Kidney epithelial cell (primary cell): ENCODE measurements at places on chromosomes 1 and 21. TPM values are rescaled to one million over a fixed set of nuclear protein-coding genes. Genes with fewer than 3 reads are reported as not detected.

- no peak for DNase-seq
Measured at GRCh38 chr1:155940993-155941844, at the start of gene RXFP4. Gene RXFP4 (plus strand): TSS chr1:155941638. CDS start chr1:155941710, 72 bp downstream.

- DNase-seq: no peak
Measured at GRCh38 chr1:89697383-89697782, 64.5 kb downstream of the LRRC8C start.

GRCh38 chr1:21114431-21114830, 62.3 kb downstream of the EIF4G3 start:
- DNase-seq: no peak

DNA sequence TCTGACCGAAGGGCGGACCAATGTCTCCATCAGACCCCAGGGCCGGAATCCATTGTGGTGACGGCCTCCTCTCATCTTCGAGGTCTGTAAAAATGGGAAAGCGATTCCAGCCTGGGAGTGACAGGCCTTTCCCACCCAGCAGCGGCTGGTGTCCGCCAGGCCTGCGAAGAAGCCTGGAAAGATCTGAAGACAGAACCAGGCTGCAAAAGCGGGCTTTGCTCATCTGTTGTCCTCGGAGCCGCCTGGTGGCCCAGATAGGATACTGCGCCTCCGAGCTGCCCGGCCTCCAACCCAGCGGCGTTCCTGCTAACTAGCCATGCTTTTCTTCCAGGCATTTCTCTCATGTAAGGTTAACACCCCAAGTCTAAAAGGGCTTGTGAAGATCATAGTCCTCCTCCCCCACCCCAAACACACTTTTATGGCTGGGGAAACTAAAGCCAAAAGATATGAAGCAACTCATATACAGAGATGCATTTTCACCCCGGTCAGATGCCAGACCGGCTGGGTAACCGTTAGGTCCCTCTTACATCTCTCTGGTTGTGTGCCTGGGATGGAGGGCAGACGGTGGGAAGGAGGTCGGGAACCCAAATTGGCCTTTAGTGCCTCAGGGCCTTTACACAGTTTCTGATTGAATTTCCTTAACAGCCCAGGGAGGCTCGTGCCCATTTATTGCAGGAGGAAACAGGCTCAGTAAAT, 1.9 kb upstream of the DHRS3 start:
- DNase-seq: peak; percentile 50

DNA sequence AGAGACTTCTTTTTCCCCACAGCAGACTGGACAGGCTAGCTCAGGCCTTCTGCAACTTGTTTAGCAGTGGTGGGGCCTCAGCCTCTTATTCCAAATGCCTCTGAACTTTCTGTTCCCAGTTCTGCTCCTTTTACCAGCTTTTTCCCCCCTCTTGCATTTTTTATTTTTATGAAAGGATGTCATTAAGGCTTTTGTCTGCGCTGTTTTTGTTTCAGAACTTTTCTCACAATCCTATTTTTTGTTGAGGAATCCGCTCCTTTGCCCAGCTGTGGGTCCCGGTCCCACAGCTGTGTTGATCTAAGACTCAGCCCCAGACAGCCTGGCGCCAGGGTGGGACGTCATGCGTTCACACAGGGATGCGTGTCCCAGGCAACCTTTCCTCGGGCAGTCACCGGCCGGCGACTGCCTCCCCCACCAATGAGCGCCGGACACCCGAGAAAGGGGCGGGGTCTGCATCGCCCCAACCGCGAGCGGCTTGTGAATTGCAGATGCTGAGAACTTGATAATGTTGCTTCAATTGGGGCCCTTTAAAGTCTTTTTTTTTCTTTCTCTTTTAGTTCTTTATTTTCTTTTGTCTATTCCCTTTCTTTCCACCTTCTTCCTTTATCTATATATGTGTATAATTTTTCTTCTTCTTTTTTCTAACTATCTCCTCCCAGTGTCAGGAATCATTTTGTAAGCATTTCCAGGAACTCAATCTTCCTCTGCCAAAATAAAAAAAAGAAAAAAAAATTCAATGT, 3.0 kb upstream of the ID3 start:
- peak; percentile 84 for DNase-seq

DNA sequence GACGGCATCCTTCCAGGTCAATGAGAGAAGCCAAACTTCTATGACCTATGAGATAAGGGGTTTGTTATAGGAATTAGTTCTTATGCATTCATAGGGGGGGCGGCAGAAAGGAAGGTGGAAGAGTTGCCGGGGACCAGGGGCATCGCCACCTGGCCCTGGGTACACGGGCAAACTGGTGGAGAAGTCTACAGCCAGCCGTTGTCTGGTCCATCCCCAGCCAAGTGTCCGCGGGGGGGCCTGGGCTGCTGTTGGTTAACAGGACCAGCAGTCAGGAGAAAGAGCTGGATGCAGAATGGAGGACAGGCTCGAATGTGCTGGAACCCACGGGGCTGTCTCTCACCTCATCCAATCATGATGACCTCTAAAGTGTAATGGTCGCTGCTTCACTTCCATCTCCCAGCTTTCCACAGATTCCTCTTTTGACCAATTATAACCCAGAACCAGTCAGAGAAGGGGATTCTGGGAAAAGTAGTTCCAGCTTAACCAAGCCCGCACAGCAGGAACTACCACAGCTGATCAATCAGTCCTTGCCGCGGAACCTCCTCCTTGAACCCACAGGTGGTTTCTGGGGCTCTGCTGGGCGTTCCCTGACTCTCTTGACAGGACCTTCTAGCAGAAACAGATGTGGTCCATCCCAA, 17.8 kb downstream of the TMEM51 start:
- no peak for DNase-seq

- no peak for DNase-seq
Measured at GRCh38 chr1:30687886-30688285, 35.5 kb downstream of the MATN1 start.

DNA sequence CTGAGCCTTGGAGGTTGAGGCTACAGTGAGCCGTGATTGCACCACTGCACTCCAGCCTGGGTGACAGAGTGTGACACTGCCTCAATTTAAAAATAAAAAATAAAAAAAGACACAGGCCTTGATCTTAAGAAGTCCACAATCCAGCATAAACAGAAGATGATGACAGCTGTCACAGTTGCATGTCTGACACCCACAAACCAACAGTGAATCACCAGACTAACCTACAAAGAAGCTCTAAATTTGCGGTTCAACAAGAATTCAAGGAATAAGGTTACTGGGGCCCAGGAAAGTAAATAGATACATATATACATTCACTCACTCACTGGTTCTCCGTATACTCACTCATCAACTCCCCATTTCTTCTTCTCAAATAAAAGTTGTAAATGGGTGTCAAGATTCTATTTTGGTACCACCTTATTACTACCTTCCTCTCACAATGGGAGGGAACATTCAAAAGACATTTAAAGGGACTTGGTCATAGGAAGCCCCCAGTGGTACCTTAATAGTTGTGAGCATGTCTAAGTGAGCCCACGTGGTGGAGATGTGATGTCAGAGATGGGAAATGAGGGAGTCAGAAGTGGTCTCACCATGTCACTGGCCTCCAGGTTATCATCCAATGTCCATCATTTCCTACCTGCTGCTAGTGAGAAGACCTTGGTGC, 66.9 kb upstream of the PRDX6 start:
- DNase-seq: no peak

DNA sequence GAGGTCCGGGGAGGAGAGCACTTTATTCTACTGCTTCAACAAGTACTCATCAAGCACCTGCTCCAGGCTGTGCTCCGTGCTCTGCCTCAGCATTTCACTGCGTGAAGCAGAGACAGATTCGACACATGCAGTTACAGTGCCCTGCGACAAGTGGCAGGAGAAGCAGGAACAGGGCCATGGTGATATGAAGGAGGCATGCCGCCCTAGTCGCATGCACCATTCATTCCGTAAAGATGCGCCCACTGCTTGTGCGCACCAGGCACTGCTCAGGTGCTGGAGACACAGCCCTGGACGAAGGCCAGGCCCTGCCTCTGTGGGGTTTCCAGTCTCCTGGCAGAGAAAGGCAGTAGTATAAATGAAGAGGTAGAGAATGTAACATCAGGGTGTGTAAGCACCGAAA, 206.6 kb downstream of the HIVEP3 start:
- DNase-seq: no peak

GRCh38 chr1:28437924-28438699, 67.7 kb upstream of the RCC1 start:
- DNase-seq: peak; percentile 95

DNA sequence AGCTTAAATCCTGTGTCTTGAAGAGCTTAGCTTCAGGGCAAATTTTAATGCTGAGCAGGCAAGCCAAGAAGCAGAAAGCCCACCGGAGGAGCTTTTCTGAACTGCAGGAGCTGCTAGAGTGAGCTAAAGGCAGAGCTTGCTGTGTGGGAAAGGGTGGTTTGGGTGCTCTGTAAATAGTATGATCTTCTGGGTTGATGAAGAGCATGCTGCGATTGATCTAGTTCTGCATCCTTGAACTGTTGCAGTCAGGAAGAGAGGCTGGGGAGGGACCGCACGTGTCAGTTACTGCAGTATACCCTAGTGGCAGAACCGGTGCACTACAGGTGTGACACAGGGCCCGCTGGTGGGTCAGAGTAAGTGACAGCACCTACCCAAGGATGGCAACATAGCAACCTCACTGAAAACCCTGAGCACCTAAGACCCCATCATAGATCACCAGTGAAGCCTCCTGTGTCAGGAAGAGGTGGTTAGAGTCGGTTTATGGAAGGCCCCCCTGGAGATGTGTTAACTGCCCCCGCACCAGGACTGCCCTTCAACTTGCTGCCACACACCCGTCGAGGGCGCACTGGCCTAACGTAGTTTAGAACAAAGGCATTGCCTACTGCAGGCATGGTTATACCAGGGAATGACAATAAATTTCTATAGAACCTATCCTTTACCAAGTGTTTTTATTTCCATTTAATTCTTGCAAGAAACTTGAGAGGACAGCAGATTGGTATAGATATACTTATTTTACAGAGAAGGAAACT, 146.0 kb upstream of the KIAA0040 start:
- no peak for DNase-seq

GRCh38 chr21:36606983-36607325, 92.0 kb upstream of the SIM2 start:
- DNase-seq: no peak

DNA sequence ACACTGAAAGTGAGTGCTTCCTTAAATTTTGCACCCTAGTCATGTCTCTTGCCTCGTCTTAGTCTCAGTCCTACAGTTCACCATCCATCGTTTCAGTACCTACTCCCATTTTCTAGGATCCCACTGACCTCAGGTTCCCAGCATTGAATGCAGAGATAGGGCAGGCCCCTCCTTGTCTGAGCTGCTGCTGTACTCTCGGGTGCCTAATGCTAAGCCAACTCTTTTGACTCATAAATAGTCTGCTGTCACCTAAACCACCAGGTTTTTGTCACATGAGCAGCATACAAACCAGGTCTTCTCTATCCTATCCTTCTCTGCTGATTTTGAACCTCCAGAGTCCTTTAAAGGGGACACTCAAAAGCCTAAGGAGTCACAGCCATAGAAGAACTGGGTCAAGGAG, 3.0 kb downstream of the ARHGAP30 start:
- DNase-seq: no peak

GRCh38 chr1:86272083-86272482, 115.5 kb upstream of the COL24A1 start:
- DNase-seq: no peak

DNA sequence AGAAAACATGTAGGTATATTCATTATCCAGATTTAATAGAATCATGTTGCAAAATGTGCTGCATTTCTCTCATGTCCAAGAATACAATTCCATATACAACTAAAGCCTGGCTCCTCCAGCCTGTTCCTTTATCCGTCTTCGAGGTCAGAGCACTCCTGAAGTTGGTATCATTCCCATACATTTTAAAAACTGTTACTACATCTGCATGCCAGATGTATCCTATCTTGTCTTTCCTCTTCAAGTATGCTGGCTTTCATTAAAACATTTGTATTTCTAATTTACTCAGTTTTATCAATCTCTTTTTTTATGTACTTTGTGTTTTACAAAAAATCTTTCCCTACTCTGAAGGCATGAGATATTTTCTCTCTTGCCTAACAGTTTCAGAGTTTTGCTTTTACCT, 536.6 kb upstream of the USP24 start:
- no peak for DNase-seq

DNA sequence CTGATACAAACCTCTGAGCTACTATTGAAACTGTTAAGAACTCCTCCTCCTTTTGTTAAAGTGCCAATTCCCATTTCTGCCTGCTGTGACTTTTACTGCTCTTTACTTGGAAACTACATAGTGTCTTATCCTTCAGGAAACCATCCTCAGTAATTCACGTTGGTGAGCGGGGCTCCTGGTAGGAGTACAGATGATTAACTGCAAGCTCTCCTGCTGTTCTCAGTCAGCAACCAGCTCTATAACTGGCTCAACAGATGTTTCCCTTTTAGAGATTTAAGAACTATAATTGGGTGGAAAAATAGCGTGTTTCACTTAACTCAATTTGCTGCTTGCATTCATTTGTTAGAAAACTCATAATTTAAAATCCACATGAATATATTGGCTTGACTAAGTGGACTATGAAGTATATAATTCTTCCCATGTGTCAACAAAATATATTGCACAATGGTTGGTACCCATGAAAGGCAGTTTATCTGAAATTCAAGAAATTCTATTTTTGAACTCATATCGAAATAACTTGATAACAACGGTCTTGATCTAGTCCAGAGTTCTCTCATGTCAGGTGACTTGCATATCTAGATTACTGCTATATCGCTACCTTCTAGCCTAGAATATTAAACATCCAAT, 574.0 kb downstream of the KCNT2 start:
- DNase-seq: no peak

- DNase-seq: no peak
Measured at GRCh38 chr21:44442266-44443125, 12.8 kb upstream of the LRRC3 start.

- no peak for DNase-seq
Measured at GRCh38 chr1:153680120-153680403, 1.6 kb downstream of the NPR1 start.

DNA sequence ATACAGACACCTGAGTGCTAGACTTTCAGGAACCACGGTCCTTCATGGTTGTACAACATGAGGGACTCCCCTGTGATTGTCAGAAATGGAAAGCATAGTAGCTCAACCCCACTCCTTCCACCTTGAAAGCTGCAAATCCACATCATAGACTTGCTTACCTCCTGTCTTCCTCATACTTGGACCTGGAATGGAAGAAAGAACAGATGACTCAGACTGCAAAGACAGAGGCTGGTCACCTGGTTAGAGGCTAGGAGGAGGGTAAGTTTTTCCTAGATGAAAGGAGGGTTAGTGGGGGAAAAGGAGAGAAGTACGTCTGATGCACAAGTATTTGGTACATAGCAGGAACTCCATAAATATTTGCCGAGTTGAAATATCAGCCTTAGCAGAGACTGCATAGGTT, 37.2 kb downstream of the LRRC71 start:
- peak; percentile 19 for DNase-seq

Gene C1QC
- 0.58 and 2.0 TPM in 2 replicates for total RNA-seq

Gene TMPRSS15
- not detected in 2 replicates for total RNA-seq

Gene C8A
- not detected in 2 replicates for total RNA-seq

Gene CA6
- not detected in 2 replicates for total RNA-seq

Gene PROK1
- not detected in 2 replicates for total RNA-seq

Gene CFAP141
- total RNA-seq: not detected in 2 replicates

Gene OR2T2
- not detected in 2 replicates for total RNA-seq

Gene PDE9A
- 3.9 and 4.2 TPM in 2 replicates for total RNA-seq

Gene CD5L
- total RNA-seq: not detected in 2 replicates

Gene PAQR7
- 8.7 and 11.9 TPM in 2 replicates for total RNA-seq

Gene SPRR3
- 1.1 TPM in 1 of 2 replicates, not detected in the other for total RNA-seq

Gene GABRD
- not detected in 2 replicates for total RNA-seq

Gene USP25
- 32.0 and 36.6 TPM in 2 replicates for total RNA-seq

Gene PDC
- not detected in 2 replicates for total RNA-seq

Gene NUF2
- 3.6 and 6.8 TPM in 2 replicates for total RNA-seq

Gene ATP1A2
- 0.04 and 0.07 TPM in 2 replicates for total RNA-seq

Gene FAM78B
- 0.33 and 2.2 TPM in 2 replicates for total RNA-seq

Gene ATP6V1G3
- not detected in 2 replicates for total RNA-seq

Gene AGMAT
- total RNA-seq: 0.75 and 0.96 TPM in 2 replicates

Gene FNBP1L
- total RNA-seq: 68.9 and 78.6 TPM in 2 replicates

Gene TNNI3K
- 1.4 TPM in 1 of 2 replicates, not detected in the other for total RNA-seq

Gene SMAP2
- total RNA-seq: 10.5 and 13.8 TPM in 2 replicates
